ENCODE measurements at places on chromosomes 2 and 18. TPM values are rescaled to one million over a fixed set of nuclear protein-coding genes. Genes with fewer than 3 reads are reported as not detected.

Gene COL3A1
- total RNA-seq, result 19.3 TPM

Gene CHCHD5
- 12.3 TPM for total RNA-seq

Gene NOL4
- 0.06 TPM for total RNA-seq

Gene TRAPPC12
- 47.5 TPM for total RNA-seq

Gene PXDN
- total RNA-seq, result 322 TPM

Gene GALNT3
- total RNA-seq, result not detected

Gene TEX44
- not detected for total RNA-seq

Gene ACAA2
- total RNA-seq, result 126 TPM

Gene GAREM1
- total RNA-seq, result 5.1 TPM

Gene TTN
- total RNA-seq, result 26.2 TPM

Gene CHRNG
- 36.6 TPM for total RNA-seq

Gene RAD51AP2
- total RNA-seq, result not detected

Gene FBXO36
- total RNA-seq, result 0.13 TPM

Gene RRM2
- total RNA-seq, result 456 TPM

Data from SJCRH30 (cell line).